ENCODE measurements at places on chromosomes 5 and 9.

GRCh38 chr9:35495984-35496383, 6.1 kb downstream of the RUSC2 start:
- DNase-seq: no peak

DNA sequence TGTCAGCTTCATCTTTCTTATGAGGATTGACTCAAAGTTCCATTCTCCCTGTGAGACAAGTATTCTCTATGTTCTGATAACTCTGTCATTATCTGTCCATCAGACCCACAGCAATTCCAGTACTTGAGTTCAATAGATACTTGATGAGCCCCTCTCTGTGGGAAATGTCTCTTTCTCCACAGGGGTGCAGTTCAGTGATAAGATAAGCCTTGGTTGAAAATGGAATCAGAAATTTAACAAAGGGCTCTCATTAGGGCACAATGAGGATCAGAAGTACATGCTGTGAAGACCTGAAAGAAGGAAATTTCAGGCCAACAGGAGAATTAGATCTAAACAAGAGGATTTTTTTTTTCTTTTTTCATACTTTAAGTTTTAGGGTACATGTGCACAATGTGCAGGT, 737.3 kb downstream of the MTRR start:
- DNase-seq: no peak

GRCh38 chr9:18297056-18297841, 176.7 kb upstream of the ADAMTSL1 start:
- no peak for DNase-seq

DNA sequence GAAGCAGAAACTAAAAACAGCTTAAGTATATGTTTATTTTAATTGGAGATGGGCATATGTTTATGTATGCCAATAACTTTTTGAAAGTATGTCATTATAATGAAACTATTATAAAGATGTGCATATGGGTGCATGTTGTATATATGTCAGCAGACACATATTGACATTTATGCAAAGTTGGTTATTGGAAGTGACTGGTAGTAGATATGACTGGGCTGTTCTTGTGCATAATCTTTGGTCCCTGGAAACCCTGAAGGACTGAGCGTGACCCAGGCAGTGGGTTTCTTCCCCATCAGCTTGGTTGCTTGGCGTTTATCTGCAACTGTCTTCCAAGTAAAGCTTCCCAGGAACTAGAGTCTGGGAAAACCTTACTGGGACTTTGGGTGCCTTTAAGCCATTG, 25.7 kb downstream of the ANKRA2 start:
- no peak for DNase-seq

DNA sequence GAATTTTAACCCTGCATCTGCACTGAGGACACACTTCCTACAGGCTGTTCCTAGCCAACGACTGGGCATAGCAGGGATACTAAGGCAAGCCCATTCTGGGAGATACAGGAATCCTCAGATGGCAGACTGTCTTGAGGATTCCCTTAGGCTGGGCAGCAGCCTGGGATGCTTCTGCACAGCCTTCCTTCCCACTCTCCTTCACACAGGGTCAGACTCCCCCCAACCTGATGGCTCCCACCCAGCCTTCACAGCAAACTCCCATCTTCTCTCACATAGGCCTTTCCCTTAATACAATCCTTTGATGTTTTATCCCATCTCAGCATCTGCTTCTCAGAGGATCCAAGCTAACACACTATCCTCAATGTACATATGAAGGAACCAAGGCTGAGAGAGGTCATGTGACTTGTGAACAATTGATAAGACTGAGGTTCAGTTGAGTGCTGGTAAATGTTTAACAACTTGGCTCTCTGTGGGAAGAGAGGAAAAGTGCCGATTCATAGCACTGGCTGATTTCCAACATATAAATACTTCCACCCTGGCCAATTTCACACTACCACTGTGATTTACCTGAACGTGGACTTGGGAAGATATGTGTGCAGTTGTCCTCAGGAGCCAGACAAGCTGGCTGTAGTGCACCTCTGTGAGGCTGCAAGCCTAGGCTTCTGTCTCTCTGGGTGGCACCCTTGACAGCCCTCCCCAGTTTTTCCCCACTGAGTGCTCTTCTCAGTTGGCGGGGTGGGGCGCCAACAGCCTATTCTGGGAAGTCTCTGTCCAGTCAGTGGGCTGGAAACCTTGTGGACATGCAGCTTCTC, 120.2 kb upstream of the TRIM32 start:
- DNase-seq: no peak

DNA sequence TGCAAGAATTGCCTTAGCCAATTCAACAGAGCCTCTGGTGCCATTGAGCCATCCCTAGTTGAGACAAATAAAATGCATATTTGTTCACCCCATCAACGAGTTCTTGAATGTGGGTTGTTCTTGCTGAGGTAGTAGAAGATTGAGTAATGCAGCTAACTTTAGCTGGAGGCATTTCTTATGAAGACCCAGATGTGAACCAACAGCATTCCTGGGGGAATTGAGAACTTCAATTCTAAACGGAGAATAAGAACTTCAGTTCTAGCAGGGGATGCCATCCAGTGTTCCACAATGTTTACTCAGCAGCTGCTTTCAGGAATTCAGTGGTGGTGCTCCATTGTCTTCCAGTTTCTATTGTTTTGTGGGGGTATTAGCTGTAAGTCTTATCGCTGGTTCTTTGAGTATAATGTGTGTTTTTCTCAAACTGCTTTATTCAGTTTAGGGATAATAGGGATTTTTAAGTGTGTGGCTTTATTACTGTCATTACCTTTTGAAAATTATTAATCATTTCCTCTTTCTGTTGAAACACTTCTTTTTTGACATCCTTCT, 1968.2 kb upstream of the NUDT12 start:
- no peak for DNase-seq

DNA sequence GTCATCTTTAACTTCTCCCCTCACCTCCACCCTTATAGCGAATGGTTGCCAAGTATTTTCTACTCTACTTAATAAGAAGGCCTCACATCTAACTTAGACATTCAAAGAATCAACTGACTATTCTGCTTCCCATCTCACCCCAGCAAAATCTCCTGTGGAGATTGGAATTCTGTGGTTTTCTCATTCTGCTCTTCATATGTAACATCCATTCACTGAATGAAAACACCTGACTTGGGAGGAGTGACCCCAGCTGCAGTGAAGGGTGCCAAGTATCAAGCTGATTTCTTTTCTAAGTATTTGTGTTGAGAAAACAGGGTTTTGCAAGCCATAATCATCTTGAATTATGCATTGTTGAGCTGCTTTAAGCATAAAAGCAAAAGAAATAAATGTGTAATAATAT, 42.5 kb upstream of the TAF1L start:
- DNase-seq: no peak

DNA sequence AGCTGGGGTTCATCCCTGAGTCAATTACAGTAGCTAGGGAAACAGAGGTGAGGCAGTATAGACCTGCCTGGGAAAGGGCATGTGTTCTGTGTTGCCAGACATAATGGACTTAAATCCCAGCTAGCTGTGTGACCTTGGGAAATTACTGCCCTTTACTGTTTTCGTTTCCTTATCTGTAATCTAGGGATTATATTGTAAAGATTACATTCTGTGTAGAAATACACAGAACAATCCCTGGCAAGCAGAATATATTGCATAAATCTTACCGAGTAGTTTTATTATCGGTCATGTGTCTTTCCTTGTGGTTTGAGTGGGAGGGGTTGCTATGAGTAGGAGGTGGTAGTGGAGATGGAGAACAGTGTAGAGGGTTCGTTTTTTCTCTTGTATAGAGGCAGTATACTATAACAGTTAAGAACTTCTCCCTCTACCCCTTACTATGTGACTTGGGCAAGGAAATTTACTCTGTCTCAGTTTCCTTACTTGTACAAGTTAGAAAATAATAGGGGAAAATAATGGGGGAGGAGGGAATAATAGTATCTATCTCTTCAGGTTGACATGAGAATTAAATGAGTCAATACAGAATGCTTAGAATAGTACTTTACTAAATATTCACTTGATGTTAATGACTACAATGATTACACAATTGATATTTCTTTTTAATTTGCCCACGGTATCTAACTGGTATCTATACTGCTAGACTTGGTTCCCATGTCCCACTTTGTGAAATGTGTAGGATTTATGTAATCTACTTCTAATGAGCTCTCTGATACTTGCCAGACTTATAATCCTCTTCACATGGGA, 7.1 kb upstream of the DMXL1 start:
- DNase-seq: no peak

Data from brain microvascular endothelial cell (primary cell).